Smooth muscle cell of the brain vasculature (primary cell): ENCODE measurements at places on chromosomes 1 and 21.
A peak's percentile ranks its signal among the peaks of the same experiment; 100 is the strongest.

DNA sequence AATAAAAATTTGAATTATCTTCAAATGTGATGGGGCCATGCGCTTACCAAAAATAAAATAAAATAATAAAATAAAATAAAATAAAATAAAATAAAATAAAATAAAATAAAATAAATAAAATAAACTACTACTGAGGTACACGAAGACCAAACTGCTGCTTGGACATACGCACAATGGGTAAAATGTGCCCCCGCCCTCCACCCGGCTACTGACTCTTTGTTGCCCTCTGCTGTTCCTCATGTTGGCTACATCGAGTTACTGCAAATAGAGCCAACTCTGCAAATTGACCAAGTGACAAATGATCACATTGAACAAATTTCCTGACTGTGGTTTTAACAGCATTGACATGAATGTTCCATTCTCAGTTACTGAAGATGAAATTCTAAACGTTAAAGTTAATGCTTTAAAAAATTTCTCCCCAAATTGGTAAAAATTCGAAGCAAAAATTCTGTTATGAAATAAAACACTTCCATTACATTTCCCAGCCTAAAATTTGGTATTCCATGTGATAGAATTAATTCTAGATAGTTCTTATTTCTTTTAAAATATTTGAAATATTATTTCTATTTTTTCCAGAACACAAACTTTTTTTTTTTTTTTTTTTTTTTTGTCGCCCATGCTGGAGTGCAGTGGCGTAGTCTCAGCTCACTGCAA is 18.8 kb upstream of the MAP1LC3C start:
- no peak for DNase-seq

GRCh38 chr1:23529146-23530086 is 1.6 kb downstream of the E2F2 start:
- DNase-seq: no peak

GRCh38 chr1:226444901-226445300 is 37.0 kb upstream of the PARP1 start:
- DNase-seq: no peak

- DNase-seq: peak; percentile 80
Observed at GRCh38 chr1:96362623-96363022, 359.0 kb upstream of the PTBP2 start.

GRCh38 chr1:229169399-229169798 is 101.5 kb upstream of the RAB4A start:
- no peak for DNase-seq

GRCh38 chr1:167524651-167525050 is 6.3 kb upstream of the CD247 start:
- DNase-seq: no peak

- DNase-seq: no peak
Observed at GRCh38 chr1:46549697-46550681, 1.5 kb downstream of the KNCN start.

DNA sequence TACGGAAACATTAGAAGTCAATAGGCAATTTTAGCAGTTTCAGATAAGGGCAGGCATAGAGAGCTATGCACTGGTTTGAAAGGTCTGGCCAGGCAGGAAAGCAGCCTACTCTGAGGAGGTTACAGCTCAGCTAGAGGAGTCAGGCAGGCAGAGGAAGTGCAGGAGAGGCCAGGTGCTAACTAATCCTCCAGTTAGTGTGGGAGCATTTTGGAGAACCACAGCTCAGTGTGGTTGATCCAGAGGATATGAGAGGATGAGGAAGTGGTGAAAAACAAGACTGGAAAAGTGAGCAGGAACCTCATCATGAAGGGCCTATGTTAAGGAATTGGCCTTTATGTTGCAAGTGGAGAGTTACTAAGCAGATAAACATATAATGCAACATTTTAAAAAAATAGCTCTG is 282.4 kb upstream of the SGIP1 start:
- DNase-seq: no peak

DNA sequence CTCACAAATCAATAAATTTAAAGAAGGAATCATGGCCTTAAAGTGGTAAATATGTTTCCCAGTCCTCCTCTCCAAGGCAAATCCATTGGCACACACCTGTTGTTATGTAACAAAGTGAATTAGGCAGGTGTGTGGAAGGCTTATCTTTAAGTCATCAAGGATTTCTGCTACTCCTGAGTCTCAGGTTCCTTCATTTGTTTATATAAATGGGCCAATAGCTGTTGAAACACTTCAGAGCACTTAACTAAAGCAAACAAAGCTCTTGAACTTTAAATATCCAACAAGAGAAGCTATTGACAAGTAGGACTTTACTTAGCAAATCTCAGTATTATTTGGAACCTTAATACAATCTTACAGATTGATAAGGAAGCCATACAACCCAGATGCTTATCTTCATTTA is 99.3 kb upstream of the ESRRG start:
- no peak for DNase-seq

- no peak for DNase-seq
Observed at GRCh38 chr21:45529785-45530422, 12.3 kb downstream of the SLC19A1 start.

- no peak for DNase-seq
Observed at GRCh38 chr1:93997756-93998155, 88.5 kb upstream of the GCLM start.

DNA sequence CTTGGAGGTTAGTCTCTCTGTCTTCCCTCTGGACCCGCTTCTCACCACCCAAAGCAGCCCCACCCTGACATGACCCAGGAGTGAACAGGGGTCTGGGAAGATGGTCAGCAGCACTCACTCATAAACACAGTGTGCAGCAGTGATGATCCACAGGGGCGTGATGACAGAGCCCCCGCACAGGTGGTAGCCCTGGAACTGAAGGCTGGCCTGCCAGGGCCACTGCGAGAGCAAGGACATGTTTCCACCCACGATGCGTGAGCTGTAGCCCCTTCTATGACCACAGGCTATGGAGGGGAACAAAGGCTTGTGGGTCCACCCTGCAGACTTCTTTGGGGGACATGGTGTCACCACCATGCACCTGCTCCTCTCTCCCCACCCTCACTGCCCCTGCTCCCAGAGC is 12.9 kb downstream of the TMPRSS3 start:
- no peak for DNase-seq
